ENCODE measurements at places on chromosomes 1 and 21. TPM values are rescaled to one million over a fixed set of nuclear protein-coding genes. Genes with fewer than 3 reads are reported as not detected.

The CD2 gene
- 0.69 TPM for polyA plus RNA-seq

The RNF187 gene
- polyA plus RNA-seq, result 26.7 TPM

DNA sequence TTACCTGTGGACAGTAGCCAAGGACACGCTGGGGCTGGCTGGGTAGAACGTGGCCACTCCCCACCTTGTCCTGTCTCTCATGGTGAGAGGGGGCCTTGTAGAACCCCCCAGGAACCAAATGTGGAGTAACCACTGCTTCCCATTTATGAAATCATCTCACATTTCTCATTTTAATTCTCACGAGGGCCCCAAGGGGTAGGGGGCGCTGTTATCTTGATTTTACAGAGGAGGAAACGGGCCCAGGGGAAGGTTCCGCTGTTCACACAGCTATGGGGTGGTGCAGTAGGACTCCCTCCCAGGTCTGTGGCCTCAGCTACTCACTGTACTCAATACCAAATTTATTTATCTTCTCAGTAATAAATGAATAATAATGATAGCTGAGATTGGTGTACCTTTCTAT is 5.5 kb downstream of the SMPDL3B start:
- H3K36me3 ChIP-seq, result no peaks in the 10 kb centered on the region
- H3K4me3 ChIP-seq, result no peak overlapping the region
- H3K4me1 ChIP-seq, result peaks cover under 1% of the 10 kb centered on the region
- H3K27me3 ChIP-seq, result no peaks in the 10 kb centered on the region
- DNase-seq, result no peak

The CFAP57 gene
- polyA plus RNA-seq, result 0.01 TPM

The FCRL5 gene
- polyA plus RNA-seq, result 0.10 TPM

GRCh38 chr1:91569411-91570119 is 68.9 kb downstream of the CDC7 start:
- H3K27ac ChIP-seq, result no peak overlapping the region
- no peaks in the 10 kb centered on the region for H3K36me3 ChIP-seq
- no peak overlapping the region for H3K4me3 ChIP-seq
- H3K4me1 ChIP-seq, result no peaks in the 10 kb centered on the region
- no peaks in the 10 kb centered on the region for H3K27me3 ChIP-seq

The BATF3 gene
- 0.88 TPM for polyA plus RNA-seq

DNA sequence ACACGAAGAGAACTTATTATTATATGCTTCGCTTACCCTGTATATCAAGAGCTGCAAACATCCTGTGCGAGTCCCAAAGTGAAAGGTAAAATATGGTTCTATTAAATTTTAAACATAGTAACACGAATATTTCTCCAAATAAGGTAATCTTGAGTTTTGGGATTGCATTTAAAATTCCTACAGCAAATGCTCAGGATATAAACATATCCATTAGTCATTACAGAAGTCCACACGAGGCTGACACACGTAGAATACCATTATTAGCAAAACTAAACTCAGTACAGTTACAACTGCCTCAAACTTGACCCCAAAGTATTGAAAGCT is 282 bp upstream of the LYPLAL1 start:
- H3K36me3 ChIP-seq, result no peaks in the 10 kb centered on the region
- H3K27me3 ChIP-seq, result no peaks in the 10 kb centered on the region
- H3K27ac ChIP-seq, result peak overlapping the region; percentile 82
- H3K4me3 ChIP-seq, result peak overlapping the region; percentile 71
- DNase-seq, result no peak
- peaks cover 47% of the 10 kb centered on the region for H3K4me1 ChIP-seq

- DNase-seq, result no peak
- no peak overlapping the region for H3K4me3 ChIP-seq
- peaks cover 10% of the 10 kb centered on the region for H3K4me1 ChIP-seq
- H3K36me3 ChIP-seq, result peaks cover 4% of the 10 kb centered on the region
- H3K27me3 ChIP-seq, result no peaks in the 10 kb centered on the region
Observed at GRCh38 chr1:10497109-10497508, 22.4 kb downstream of the PEX14 start.

- peaks cover 48% of the 10 kb centered on the region for H3K4me1 ChIP-seq
- H3K4me3 ChIP-seq, result peak overlapping the region; percentile 92
- H3K36me3 ChIP-seq, result peaks cover 22% of the 10 kb centered on the region
- H3K27me3 ChIP-seq, result no peaks in the 10 kb centered on the region
- peak overlapping the region; percentile 96 for H3K27ac ChIP-seq
Observed at GRCh38 chr1:156746728-156747631, 4.5 kb downstream of the HDGF start.

The SMCP gene
- not detected for polyA plus RNA-seq

The PEAR1 gene
- 3.0 TPM for polyA plus RNA-seq

DNA sequence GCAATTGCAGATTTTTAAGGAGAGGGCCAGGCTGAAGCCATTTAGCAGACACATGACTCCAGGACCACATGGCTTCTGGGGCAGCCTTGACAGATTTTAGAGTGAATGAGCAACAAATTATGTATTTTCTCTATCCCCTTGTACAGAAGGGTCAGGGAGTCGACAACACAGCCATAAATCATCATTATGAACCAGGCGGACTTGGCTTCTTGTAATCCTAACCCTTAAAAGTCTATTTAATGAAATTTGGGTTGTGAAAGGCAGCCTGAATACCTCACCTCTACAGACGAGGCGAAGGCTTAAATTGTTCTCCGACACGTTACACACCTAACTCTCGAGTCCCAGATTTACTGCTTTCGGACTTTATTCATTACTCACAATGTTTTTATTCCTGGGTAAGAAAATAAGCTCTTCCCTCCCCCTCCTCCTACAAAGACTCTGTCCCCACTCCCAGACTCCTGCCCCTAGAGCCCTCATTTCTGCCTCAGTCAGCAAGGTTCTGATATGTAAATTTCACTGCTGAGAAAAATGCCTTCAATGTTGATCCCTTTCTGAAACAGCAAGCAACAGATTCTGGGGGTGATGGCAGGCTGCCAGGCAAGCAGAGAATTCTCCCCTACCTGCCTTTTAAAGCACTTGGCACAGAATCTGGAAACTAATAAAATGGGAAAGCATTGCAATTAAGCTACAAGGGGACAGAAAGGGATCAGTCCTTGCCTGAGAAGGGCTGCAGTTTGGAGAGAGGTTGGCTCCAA is 51.6 kb downstream of the PLPP3 start:
- H3K36me3 ChIP-seq, result peaks cover 37% of the 10 kb centered on the region
- no peaks in the 10 kb centered on the region for H3K27me3 ChIP-seq
- peak overlapping the region; percentile 2 for H3K27ac ChIP-seq
- DNase-seq, result no peak
- H3K4me3 ChIP-seq, result no peak overlapping the region

The TP73 gene
- polyA plus RNA-seq, result 0.29 TPM

The SPRR3 gene
- polyA plus RNA-seq, result not detected

DNA sequence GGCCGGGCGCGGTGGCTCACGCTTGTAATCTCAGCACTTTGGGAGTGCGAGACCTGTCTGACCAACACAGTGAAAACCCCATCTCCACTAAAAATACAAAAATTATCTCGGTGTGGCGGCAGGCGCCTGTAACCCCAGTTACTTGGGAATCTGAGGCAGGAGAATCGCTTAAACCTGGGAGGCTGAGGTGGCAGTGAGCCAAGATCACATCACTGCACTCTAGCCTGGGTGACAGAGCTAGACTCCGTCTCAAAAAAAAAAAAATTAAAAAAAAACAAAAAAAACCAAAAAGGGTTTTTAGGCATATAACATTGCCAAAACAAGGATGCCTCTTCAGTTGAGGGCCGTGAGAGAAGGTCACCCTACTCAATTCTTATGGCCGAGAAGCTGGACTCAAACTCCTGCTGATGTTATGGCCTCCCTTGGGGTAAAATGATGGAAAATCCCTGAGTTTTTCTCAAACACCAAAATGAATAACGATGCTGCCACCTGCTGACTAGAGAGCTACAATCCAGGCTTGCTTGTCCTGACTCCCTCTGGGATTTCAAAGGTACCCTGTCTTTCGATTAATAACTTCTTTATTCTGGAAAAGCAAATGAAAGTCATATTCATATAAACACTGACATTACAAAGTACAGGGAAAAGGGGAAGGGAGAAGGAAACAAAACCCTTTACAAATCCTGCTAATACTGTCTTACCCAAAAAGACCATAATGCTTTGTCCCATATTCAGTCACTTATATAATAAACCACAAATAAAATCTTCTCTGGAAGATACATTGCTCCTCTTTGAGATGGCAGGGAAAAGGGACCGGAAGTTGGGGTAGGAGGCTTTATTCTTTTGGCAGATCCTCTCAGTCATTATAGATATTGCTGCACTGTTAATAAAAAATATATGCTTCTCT is 10.7 kb downstream of the RAB42 start:
- peak; percentile 52 for DNase-seq
- H3K4me3 ChIP-seq, result no peak overlapping the region
- no peak overlapping the region for H3K27ac ChIP-seq
- peaks cover 22% of the 10 kb centered on the region for H3K36me3 ChIP-seq
- no peaks in the 10 kb centered on the region for H3K27me3 ChIP-seq

DNA sequence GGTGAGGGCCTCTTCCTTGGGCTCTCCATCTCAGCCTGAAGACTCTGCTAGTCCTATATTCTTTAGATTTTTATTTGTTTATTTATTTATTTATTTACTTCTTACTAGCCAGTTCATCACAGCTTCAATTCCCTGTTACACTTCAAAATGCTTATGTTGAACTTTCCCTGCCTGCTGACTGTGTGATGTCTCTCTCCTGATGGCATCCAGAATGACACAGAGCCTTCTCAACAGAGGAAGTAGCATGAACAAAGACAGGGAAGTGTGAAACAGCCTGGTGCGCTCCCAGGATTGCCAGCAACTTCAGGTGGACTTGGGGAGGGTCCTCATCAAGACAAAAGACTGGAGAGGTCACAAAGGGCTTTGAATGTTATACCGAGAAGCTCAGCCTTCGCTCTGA is 4.3 kb upstream of the IPO13 start:
- H3K27me3 ChIP-seq, result no peaks in the 10 kb centered on the region
- H3K4me3 ChIP-seq, result no peak overlapping the region
- H3K36me3 ChIP-seq, result no peaks in the 10 kb centered on the region
- H3K4me1 ChIP-seq, result peaks cover 6% of the 10 kb centered on the region

DNA sequence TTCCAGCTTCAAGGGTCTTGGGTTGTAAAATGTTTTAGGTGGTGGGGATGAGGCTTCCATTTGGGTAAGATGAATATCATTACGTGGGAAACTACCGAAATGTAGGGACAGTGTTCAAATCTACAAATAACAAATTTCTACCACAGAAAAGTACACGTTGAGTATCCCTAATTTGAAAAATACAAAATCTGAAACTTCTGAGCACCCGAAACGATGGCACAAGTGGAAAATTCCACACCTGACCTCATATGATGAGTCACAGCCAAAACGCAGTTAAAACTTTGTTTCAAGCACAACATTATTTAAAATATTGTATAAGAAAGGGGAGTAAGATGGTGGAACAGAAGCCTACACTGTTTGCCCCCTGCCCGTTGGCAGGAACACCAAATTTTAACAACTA is 8.8 kb upstream of the HENMT1 start:
- H3K27ac ChIP-seq, result no peak overlapping the region
- no peaks in the 10 kb centered on the region for H3K27me3 ChIP-seq
- no peak overlapping the region for H3K4me3 ChIP-seq
- no peaks in the 10 kb centered on the region for H3K4me1 ChIP-seq

The PODN gene
- 3.0 TPM for polyA plus RNA-seq

- no peak overlapping the region for H3K4me3 ChIP-seq
- peaks cover 53% of the 10 kb centered on the region for H3K36me3 ChIP-seq
- no peak overlapping the region for H3K27ac ChIP-seq
Observed at GRCh38 chr1:223802602-223803001, 43.1 kb downstream of the TP53BP2 start.

DNA sequence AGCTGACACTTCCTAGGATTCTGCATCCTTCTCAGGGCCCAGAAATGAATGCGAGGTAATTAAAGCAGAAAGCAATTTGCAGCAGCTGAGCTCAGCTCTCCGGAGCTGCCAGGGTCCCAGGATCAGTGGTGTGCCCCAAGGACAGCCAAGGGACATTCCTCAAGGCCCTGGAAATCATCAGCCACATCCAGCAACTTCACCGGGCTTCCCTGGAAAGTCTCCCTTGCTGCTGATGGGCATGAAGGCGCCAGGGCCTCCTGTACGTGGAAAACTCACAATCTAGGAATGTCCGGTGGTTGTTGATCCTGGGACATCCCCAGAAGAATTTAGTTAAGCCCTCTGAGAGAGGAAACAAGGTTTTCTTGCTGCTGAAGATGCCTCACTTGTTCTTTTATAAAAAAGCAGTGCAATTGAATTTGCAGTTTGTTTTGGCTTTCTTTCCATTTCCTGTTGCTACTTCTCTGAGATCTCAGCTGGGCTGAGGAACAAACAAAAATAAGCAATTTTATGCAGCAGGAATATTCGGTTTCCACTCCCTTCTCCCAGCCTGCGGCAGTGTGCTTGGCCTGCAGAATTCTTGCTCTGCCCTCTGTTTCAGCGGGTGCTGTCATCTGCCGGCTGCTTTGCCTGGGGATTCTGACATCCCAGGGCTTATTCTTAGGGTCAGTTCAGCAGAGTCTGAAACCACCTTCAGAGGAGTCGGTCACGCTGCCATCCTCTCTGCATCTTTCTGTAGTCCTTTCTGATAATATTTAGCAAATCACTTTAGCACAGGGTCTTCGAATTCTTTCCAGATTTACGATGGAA is 85.9 kb downstream of the TCP10L start:
- H3K36me3 ChIP-seq, result no peaks in the 10 kb centered on the region
- H3K4me3 ChIP-seq, result no peak overlapping the region
- no peak overlapping the region for H3K27ac ChIP-seq
- H3K4me1 ChIP-seq, result no peaks in the 10 kb centered on the region
- no peak for DNase-seq

DNA sequence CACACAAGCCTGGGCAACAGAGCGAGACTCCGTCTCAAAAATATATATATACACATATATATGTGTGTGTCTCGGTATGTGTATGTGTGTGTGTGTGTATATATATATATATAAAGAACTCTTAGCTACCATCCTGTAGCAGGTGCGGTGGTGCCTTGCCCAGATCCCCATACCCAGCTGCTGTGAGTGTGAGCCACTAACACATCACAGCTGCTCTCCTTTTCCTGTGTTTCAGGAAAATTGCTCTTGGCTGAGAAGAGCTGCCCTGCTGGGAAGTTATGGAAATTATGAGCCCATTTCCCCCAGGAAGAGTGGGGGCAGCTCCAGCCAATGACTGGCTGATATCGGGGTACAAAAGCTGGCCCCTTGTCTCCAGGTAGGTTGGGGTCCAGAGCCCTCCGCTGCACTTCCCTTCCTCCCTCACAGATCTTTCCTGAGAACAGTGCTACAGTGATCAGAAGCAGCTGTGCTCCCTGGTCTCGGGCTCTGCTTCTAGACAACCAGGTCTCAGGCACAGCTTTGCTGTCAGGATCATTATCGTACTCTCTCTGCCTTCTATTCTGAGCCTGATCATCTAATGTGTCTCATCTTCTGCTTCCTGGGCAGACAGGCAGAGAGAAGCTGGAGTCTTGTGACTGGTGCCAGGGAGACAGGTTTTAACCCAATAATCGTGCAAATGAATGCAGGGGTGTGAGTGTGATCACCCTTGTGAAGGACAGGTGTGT is 109.6 kb upstream of the ZNF678 start:
- H3K4me1 ChIP-seq, result no peaks in the 10 kb centered on the region
- no peaks in the 10 kb centered on the region for H3K27me3 ChIP-seq
- H3K27ac ChIP-seq, result no peak overlapping the region
- no peak overlapping the region for H3K4me3 ChIP-seq
- no peaks in the 10 kb centered on the region for H3K36me3 ChIP-seq

GRCh38 chr1:193437785-193438184 is 251.4 kb upstream of the B3GALT2 start:
- no peaks in the 10 kb centered on the region for H3K4me1 ChIP-seq
- no peak overlapping the region for H3K4me3 ChIP-seq
- no peaks in the 10 kb centered on the region for H3K27me3 ChIP-seq
- no peak for DNase-seq
- no peaks in the 10 kb centered on the region for H3K36me3 ChIP-seq
- no peak overlapping the region for H3K27ac ChIP-seq

The RIIAD1 gene
- polyA plus RNA-seq, result not detected

GRCh38 chr1:30381266-30381665 is 342.1 kb downstream of the MATN1 start:
- no peak for DNase-seq
- H3K4me3 ChIP-seq, result no peak overlapping the region
- H3K4me1 ChIP-seq, result peaks cover 6% of the 10 kb centered on the region
- H3K27ac ChIP-seq, result no peak overlapping the region

The GRIK3 gene
- not detected for polyA plus RNA-seq

The TCHHL1 gene
- polyA plus RNA-seq, result not detected
